ENCODE measurements at places on chromosomes 7 and 10.

DNA sequence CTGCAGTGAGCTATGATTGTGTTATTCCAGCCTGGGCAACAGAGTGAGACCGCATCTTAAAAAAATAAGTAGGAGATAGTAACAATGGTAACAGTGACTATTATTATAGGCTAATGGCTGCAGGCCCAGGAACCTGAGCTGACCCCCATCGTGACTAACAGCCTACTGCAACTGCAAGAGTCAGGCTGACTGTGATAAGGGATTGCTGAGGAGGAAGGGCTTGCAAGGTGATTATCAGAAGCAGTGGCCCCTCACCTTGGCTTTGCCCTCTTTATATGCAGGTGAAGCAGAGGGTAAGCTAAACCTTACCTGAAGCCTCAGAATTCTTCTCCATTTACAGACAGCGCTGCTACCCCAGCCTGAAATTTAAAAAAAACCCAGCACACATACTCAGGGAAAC is 83.9 kb upstream of the SDK1 start:
- peak; percentile 23 for DNase-seq

DNA sequence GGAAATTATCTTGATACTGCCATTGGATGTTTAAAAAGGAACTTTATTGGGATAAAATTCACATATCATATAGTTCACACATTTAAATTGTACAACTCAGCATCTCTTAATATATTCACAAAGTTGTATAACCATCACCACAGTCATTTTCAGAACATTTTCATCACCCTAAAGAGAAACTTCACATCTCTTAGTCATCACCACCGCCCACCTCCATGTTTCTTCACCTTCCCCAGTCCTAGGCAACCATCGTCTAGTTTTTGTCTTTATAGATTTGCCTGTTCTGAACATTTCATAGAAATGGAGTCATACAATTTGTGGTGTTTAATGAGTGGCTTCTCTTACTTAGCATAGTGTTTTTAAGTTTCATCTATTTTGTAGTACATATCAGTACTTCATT is 96.6 kb downstream of the ANKRD30A start:
- DNase-seq, result no peak

- peak; percentile 55 for DNase-seq
Measured at GRCh38 chr7:110921595-110922151, 169.3 kb upstream of the LRRN3 start.

- no peak for DNase-seq
Measured at GRCh38 chr10:120455004-120455403, 2.0 kb upstream of the PLPP4 start.

GRCh38 chr10:27364028-27364427 is 123.4 kb upstream of the ACBD5 start:
- DNase-seq, result no peak

GRCh38 chr10:102220612-102221011 is 5.5 kb upstream of the ELOVL3 start:
- no peak for DNase-seq

DNA sequence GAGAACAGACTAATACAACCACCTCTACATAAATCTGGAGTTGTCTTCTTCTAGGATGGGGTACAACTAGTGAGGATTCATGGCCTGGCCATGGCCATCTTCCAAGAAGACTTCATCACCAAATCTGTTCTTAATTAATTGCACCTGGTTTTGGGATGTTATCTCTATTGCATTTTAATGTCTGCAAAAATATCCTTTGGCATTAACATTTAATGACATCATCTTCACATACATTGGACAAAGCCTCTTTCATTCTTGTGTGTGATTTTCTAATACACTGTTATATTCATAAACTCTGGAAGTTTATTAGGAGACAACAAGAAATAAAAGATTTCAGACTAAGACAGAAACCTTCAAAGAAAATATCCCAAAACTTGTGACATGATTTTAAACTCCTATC is 124.2 kb upstream of the ABCB5 start:
- DNase-seq, result no peak
